EL (cell line): ENCODE measurements at places on chromosomes 3 and 15.
A peak's percentile ranks its signal among the peaks of the same experiment; 100 is the strongest.

DNA sequence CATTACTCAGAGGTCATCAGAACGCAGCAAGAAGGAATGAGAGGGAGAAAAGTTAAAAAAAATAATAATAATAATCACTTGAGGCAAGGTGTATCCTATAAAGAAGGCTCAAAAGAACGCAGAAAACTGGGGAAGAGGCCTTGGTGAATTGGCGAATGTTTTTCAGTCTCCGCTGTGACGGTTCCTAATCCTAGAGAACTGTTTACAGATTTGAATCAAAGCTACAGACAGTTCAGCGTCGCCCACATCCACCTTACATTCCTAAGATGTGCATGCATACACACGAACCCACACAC, 634 bp downstream of the ZMAT3 start:
- DNase-seq: no peak

- DNase-seq: peak; percentile 96
These were observed at the start of gene TCF12 for GRCh38 chr15:56918046-56918938. Gene TCF12 (plus strand): TSS chr15:56918644. CDS start chr15:56919914, 1,270 bp downstream.

- DNase-seq: no peak
These were observed 4.9 kb downstream of the ADCY5 start for GRCh38 chr3:123444023-123444422.

GRCh38 chr3:155292133-155292532, 1.4 kb downstream of the STRIT1 start:
- DNase-seq: no peak

DNA sequence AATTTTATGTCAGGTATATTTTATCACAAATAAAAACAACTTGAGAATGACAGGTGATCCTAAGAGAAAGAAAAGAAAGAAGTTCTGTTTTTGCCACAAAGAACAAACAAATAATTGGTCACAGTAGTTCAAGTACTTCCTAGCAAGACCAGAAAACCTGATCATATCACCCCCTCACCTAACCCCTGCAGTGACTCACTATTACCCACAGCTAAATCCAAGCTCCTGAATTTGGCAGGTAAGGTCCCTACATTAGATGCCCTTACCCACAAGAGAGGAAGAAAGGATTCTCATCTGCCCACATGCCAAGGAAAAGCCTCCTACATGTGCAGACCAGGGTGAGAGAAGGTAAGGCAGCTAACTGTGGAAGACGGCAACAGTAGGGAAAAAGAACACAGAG, 4.4 kb downstream of the SSUH2 start:
- DNase-seq: no peak

DNA sequence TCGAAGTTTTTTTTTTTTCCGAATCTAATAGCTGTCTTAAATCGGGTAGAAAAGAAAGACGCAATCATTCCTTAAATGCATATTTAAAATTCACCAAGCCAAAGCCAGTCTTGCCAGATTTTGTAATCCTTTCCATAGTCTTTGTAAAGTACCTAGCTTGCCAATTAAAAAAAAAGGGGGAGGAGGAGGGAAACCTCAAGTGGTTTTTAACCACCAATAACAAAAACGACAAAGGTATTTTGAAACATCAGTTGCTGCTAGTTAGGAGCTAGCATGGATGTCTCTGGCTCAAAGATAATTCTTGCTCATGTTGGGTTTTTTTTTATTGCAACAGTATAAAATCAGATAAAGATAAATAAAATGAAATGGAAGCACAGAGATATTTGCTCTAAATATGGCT, 187.9 kb downstream of the MECOM start:
- DNase-seq: no peak

DNA sequence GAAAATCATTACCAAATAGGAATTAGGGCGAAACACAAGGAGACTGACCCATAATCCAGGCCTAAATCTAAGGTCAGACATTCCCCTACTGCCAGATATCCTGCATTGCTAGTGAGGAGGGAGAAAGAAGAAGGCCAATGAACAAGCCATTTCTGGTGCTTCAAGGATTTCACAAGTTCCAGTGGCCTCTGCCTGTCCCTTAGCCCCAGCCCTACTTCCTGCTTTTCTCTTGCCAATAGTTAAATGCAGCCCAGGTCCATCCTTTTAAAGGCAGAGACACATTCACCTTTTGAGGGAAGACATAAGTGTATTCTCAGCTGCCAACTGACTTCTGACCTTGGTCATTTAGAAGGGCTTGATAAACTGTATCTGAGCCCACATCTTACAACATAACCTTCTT, 135.8 kb downstream of the ZNF621 start:
- DNase-seq: no peak

GRCh38 chr3:76122007-76122406, 336.7 kb upstream of the ZNF717 start:
- peak; percentile 41 for DNase-seq

- peak; percentile 34 for DNase-seq
These were observed 62.3 kb upstream of the CPOX start for GRCh38 chr3:98655666-98656065.

DNA sequence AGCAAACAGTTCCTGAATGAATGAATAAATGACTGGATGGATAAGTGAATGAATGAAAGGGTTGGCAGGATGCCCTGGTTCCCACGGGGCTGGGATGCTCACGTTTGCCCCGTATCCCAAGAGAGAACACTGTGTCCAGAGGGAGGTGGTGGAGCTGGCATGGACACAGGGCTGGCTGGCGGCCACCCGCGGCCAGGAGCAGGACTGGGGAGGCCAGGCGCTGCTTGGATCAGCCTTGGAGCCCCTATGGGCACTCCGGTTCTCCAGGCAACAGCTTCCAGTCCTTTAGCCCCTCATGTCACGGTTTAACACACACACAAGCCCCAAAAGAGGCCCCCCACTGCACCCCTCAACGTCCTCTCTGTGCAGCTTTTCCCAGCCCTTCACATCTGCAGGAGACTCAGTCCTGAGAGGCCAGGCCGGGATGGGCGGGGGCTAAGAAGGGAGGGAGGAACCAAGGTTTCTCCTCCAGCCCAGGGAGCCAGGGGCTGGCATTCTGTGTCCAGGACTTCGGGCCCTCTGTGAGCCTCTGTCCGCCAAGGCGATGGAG, 86.0 kb upstream of the ALDH1L1 start:
- peak; percentile 25 for DNase-seq

- DNase-seq: peak; percentile 25
These were observed 20.3 kb downstream of the GMPS start for GRCh38 chr3:155890671-155891190.

GRCh38 chr3:147218965-147219364, 187.4 kb downstream of the ZIC4 start:
- no peak for DNase-seq

GRCh38 chr3:151869181-151869580, 4.3 kb upstream of the SUCNR1 start:
- DNase-seq: no peak

GRCh38 chr3:52896613-52897012, 735 bp downstream of the STIMATE start:
- peak; percentile 15 for DNase-seq

DNA sequence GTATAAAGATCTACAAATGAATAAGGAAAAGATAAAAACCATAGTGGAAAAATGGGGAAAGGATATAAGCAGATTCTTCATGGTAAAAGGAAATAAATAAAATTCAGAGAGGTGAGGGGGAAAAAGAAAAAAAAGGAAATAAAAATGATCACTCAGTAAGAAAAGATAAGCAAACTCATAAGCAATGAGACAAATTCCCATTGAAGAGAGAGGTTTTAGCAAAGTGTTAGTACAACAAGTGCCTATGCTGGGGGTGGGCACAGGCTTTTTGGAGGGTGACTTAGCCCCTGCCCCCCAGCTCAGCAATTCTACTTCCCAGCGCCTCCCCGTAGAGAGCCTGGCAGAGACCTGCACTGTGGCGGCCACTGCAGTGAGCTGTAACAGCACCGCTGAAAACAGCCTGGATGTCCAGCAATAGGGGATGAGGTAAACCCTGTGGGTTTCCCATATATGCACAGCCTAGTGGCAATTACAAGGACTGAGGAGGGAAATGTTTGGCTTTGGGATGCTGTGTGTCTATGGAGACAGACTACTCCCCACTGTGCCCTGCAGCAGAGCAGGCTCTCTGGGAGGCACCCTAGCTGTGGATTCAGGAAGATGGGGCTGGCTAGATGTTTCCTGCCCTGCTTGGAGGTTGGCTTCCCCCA, 23.7 kb upstream of the SFMBT1 start:
- peak; percentile 14 for DNase-seq

- DNase-seq: no peak
These were observed 435.4 kb upstream of the GOLIM4 start for GRCh38 chr3:168531116-168531515.

DNA sequence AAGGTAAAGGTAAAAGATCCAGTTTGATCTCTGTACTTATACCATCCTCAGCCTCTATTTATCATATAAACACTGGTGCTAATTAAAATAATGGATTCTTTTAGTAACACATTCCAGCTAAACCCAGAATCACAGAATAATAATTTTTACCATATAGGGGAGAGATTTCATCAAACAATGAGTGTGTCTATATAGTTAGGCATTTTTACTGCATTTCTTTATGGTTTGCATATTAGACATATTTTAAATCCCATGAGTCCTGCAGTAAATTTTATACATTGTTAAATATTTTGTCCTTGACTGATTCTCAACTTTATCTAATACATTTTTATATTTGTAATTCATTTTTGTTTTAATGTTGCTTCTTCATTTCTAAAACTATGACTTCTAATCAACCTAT, 323.7 kb upstream of the AGTR1 start:
- no peak for DNase-seq

- no peak for DNase-seq
These were observed 32.2 kb upstream of the IL20RB start for GRCh38 chr3:136925425-136926190.

DNA sequence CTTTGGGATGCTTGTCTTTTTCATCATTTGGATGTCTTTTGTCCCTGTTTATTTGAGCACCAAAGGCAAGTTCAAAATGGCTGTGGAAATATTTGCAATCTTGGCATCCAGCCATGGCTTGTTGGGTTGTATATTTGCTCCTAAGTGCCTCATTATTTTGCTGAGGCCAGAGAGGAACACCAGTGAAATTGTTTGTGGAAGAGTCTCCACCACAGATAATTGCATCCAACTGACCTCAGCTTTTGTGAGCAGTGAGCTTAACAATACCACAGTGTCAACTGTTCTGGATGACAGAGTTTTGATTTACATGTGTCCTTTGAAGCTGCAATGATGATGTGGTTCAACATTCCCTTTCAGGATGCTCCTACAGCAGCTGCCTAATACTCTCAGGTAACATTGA, 83.0 kb upstream of the KCNAB1 start:
- DNase-seq: no peak

- peak; percentile 40 for DNase-seq
These were observed 101.6 kb upstream of the PRR20G start for GRCh38 chr3:127389420-127389819.

GRCh38 chr3:96959901-96960641, 145.7 kb downstream of the EPHA6 start:
- no peak for DNase-seq

DNA sequence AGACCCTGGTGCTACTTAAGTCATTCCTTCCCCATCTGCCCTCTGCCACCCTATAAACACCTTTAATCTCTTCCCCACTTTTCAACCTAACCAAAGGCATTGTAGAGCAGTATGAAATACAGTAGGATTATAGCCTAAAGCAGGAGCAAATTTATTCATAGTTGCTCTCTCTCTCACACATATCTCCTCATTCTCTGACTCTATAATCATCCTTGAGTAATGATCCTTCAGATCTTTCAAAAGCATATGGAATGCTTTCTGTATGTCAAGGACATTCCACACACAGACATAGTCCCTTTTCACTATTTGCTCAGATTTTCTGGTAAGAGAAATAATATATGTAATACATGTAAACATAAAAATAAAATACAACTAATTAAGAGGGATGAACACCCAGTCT, 54.1 kb downstream of the TRPC1 start:
- peak; percentile 4 for DNase-seq

DNA sequence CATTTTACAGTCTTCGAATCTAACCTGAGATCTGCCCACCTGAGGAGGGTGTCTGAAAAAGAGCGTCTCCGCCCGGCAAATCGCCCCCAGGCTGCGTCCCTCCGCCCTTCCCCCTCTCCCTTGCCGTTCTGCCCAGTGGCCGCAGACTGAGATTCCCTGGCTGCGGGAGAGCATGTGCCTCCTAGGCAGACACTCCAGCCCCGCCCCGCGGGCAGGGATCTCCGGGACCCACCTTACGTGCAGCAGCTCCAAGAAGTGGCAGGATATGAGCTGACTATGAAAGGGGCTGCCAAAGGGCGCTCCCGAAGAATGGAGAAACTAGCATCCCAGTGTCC, 2.7 kb upstream of the WNT5A start:
- DNase-seq: no peak
